Caco-2 (cell line): ENCODE measurements at places on chromosomes 3 and 15. TPM values are rescaled to one million over a fixed set of nuclear protein-coding genes. Genes with fewer than 3 reads are reported as not detected.
A peak's percentile ranks its signal among the peaks of the same experiment; 100 is the strongest.

DNA sequence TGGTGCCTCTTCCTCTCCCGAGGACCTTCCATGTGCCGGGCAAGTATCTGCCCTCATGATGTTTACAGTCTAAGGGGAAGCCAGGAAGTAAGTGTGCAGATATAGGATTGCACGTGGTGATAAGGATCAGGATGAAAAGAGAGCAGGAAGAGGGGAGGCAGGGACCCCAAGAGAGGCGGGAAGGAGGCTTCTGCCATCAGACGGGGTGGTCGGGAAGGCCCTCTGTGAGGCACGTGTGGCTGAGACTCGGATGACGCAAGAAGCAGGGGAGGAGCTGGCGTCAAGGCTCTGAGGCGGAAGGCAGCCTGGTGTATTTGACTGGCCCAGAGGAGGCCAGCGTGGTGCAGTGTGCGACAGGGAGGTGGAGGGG, 762 bp upstream of the IQSEC1 start:
- DNase-seq = no peak

DNA sequence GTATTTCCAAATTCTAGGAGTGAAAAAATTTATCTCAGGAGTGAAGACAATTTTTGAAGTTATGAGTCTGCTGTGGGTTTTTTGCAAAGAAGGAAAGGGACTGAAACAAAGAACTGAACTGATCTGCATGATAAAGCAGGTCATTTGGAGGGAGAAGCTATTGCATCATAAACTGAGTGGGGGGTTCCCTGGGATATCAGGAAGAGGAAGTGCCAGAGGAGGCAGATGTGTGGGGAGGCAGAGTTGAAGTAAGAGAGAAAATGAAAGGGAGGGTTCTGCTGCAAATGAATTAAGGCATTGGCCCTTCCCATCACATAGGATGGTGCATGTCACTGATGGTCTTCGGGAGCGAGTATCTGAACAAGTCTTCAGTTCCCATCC, 379.2 kb downstream of the VPS13C start:
- no peak for DNase-seq

RASGRP1 gene
- 6.0 and 7.3 TPM in 2 replicates for total RNA-seq

GRCh38 chr15:59168536-59168935, 38.1 kb upstream of the LDHAL6B start:
- DNase-seq = no peak

- DNase-seq = no peak
Measured at GRCh38 chr3:72224804-72225509, 440.0 kb upstream of the PROK2 start.

DNA sequence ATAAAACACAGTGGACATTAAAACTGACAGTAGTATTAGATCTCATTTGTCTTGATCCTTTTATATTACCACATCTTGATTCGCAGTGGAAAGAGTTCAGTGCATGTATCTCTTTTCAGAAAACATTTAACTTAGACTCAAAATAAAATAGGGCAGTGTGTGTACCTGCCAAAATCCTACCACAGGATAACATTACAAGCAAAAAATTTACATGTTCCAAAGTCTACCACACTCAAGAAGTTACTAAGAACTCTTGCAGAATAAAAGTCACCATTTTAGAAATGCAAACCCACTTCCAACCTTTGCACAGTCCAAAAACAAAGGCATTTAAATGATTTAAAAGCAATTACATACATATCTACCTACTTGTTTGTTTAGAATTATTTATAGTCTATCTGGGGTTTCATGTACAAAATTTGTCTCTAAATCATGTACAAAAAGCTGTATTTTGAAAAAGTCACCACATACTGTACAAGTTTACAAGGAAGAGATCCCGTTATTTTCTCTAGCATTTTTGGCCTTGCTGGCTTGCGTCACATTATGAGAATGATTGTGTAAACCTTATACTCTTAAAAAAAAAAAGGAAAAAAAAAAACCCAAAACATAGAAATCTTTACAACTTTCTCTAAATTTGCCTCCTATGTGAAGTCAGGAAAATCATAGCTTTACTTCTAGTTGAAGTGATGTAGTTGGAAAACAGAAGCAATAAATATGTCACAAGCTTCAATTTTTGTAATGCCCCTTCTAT, 153.8 kb downstream of the ADAM10 start:
- no peak for DNase-seq

HRG gene
- 0.12 TPM in 1 of 2 replicates, not detected in the other for total RNA-seq

- DNase-seq = no peak
Measured at GRCh38 chr3:70000028-70000410, 486 bp downstream of the SAMMSON start.

GRCh38 chr15:45729141-45729540, 94.3 kb downstream of the SQOR start:
- no peak for DNase-seq

MFGE8 gene
- total RNA-seq = 409 and 453 TPM in 2 replicates

DNA sequence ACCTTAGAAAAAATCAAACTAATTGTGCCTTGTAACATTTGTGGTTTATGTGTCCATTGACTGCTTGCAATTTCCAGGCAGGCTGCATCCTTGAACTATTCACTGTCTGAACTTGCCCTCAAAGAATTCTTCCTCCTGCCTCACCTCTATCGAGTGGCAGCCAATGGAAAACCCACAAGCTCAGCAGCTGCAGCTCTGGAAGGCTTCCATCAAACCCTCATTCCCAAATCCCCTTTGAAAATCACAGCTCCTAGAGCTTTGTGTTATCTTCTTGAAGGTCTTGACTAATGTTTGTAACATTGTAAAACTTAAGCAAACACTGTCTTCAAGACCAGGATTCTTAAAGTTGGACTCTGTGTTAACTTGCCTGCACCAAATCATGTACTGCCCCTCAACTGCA, 81.1 kb downstream of the FILIP1L start:
- DNase-seq = peak; percentile 56

- no peak for DNase-seq
Measured at GRCh38 chr3:102444101-102444500, 9.3 kb downstream of the ZPLD1 start.

DNA sequence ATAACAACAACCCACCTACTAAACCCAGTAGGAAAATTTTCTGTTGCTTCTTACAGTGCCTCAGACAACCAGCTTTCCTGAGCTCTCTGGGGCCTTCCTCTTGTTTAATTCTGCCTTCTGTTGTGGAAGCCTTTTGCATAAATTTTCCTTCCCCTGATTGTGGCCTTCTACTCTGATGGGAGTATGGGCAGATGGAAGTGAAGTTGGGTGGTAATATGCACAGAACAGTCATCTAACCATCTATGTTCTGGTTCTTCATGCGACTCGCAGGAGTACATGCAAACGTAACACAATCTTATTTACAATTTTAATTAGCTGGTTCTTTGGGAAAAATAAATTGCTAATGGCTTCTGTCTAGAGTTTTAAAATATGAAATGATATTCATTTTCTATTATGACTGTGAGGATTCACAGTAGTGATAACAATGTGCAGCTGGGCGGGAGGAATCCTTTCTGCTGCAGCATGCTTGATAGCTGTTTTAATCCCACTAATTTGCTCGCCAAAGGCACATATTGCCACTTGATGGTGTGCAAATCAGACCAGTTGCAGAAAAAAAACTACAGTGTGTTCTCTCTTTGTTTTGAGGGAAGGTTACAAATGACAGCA, 311.5 kb upstream of the ROPN1 start:
- DNase-seq = no peak

DNA sequence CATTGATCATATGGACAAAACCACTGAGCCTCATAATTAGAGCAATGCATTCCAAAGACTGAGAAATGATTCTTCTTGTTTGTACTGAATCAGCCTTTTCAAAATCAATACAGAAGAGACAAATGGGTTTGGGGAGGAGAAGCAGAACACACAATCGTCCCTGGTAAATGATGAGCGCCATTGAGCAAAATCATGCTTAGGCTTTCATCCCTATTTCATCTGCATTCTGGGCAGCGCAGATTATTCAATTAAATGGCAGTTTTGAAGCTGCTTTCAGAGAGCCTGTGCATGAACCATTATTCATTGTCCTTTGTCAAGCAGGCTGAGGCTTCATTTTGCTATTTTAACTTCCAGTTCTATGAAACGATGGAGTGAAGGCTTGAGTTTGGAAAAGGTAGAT, 371.9 kb downstream of the CACNA2D3 start:
- DNase-seq = no peak

COL7A1 gene
- 4.7 and 5.2 TPM in 2 replicates for total RNA-seq

DNA sequence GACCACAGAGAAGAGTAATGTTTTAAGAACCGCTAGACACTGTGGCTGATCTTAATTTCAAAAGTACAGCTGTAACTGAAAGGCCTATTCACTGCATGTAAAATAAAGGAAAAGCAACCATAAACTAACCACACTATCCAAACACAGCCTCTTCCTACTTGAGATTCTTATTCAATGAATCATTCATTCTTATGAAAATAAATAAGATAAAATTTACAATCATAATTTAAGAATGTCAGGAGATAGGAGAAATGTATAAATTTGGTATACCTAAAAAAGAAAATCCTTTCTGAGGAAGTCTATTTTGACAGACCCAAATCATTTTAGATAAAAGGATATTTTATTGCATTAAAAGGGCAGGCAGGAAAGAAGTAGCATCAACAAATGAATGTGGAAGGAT, 533.5 kb upstream of the ZNF385D start:
- DNase-seq = no peak

ZKSCAN7 gene
- not detected in 2 replicates for total RNA-seq

- DNase-seq = no peak
Measured at GRCh38 chr3:15436246-15436645, 8.8 kb downstream of the EAF1 start.

DNA sequence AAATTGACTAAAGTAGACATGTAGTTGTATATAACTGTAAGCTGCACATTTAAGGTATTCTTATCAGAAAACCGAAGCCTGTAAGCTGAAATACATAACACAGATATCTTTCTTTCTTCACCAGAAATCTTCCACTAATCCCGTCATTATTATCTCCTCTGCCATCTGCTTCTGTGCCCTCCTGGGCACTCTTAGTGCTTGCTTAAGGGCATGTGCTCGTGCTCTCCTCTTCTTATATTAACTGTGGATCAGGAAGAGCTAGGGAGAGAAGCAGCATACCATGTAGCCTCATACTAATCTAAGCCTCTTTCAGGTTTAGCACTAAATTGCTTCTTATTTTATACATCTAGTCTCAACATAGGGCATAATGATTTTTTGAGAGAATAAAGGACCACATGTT, 60.8 kb downstream of the RIOX2 start:
- DNase-seq = no peak

FBN1 gene
- 0.21 and 0.43 TPM in 2 replicates for total RNA-seq

DNA sequence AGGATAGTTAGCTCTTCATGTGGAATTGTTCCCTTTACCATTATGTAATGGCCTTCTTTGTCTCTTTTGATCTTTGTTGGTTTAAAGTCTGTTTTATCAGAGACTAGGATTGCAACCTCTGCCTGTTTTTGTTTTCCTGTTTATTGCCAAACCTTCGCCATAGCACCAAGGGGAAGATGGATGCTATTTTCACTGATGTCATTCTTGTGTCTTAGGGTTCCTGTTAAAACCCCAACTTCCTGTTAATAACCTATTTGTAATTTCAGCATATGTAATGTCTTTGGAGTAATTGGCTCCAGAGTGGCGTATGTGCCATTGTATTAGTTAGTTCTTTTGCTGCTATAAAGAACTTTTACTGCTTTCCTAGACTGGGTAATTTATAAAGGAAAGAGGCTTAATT, 10.8 kb downstream of the SAMMSON start:
- DNase-seq = no peak

DNA sequence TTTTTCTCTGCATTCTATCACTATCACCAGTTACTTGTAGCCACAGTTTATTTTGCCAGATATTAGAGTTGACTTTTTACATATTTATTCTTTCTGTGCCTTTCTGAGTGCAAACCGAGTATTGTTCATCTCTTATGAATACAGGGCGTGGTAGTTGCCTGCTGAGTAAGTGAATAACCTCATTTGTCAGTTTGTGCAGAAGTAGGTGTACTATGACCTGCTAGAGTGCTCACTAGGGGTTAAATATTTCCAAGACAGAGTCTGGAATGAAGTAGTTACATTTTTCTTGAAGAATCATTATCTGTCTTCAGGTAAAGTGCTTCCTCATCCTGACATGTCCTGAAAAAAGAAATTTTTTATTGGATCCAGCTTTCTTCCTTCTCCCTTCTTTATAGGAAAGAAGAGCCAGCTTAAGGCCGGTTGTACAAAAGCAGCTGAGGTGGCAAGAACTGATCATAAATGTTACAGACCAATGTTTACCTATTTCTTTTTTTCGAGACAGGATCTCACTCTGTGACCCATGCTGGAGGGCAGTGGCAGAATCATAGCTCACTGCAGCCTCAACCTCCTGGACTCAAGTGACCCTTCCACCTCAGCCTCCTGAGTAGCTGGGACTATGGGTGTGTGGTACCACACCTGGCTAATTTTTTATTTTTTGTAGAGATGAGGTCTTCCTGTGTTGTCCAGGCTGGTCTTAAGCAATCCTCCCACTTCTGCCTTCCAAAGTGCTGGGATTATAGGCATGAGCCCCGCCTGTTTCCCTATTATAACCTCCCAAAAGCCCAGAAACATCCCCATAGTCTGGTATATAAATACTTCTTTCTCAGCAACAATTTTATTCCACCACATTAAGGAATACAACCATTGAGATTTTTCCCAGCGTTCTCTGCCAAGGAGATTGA, 182.5 kb downstream of the TPRG1 start:
- peak; percentile 43 for DNase-seq

- no peak for DNase-seq
Measured at GRCh38 chr3:187778726-187779125, 33.5 kb upstream of the BCL6 start.

- no peak for DNase-seq
Measured at GRCh38 chr3:106029954-106030626, 161.3 kb upstream of the CBLB start.

ADAMTS9 gene
- total RNA-seq = 4.0 and 5.5 TPM in 2 replicates

DNA sequence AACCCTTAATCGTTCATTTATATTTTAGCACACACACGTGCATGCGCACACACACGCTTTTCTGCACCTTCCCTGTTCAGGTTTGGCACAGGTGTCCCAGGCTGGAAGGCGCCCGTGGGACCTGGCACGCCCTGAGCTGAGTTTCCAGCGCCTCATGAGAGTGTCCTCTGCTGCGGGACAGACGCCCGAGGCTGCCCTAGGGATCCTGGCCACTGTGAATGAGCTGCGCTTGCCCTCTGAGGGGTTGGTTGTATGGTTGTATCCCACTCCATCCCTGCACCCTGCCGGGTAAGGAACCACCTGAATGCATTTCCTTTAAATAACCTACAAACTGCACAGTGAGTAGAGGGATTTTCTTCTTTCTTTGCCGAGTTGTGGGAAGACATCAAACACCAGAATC, 12.2 kb upstream of the MEX3B start:
- no peak for DNase-seq

ANKUB1 gene
- total RNA-seq = not detected in 2 replicates

GRCh38 chr15:93500155-93500554, 411.1 kb upstream of the RGMA start:
- no peak for DNase-seq
